ENCODE measurements at places on chromosomes 7 and 10.

DNA sequence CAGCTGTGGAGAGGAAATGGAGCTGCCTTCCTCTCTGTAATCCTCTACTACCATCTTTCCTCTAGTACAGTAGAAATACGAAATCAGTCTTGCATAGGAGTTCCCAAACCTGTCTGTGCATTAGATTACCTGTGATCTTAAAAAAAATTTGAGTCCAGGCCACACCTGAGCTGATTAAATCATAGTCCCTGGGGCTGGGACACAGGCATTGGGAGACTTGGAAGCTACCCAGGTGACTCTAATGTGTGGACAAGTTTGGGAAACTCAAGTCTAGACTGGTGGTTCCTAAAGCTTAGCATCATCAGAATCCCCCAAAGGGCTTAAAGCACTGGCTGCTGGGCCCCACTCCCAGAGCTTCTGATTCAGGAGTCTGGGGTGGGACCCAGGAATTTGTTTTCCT, 152.7 kb upstream of the GLI3 start:
- DNase-seq, result no peak

DNA sequence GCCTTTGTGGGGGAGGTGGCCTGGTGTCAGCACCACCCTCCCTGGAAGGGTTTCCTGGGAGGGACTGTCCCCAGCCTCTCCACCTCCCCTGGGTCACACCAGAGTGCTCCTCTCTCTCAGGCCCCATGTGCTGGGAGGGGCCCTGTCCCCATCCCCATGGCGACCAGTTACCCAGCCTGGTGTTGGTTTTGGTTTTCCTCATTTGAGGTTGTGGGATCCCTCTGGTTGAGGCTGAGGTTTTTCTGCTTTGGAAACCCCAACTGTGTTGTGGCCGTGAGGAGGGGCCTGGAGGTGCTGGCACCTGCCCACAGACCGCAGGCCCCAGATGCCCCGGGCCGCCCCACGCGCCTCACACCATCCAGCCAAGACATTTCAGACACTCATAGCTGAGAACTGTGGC, 106.3 kb downstream of the GRK5 start:
- no peak for DNase-seq

DNA sequence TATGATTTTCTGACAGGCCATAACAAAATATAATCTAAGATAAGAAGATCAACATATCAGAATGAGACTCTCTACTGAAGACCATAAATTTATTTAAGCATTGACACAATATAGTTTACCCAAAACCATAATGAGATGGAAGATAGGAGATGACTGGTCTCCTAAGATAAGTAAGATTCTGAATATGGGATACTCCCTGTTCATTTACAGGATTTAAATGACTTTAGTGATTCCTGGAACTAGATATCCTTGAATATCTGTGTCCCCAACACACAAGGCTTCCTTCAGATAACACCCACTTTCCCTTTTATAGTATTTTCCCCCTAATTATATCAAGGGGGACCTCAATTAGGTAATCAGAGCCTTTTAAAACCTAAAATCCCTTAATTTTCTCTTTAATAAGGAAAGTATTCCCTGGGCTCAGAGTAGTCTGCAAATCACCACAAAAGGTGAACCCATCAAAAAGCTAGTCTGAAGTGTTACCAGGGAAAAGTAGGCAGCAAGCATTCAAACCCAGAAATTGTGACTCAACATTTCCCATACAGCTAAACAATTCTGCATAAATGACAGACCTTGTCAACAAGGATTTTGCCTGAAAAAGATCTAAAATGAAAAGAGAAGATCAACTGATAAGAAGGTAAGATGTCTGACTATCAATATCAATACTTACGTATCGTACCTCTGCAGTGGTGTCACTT, 99.9 kb downstream of the CNOT4 start:
- DNase-seq, result no peak

DNA sequence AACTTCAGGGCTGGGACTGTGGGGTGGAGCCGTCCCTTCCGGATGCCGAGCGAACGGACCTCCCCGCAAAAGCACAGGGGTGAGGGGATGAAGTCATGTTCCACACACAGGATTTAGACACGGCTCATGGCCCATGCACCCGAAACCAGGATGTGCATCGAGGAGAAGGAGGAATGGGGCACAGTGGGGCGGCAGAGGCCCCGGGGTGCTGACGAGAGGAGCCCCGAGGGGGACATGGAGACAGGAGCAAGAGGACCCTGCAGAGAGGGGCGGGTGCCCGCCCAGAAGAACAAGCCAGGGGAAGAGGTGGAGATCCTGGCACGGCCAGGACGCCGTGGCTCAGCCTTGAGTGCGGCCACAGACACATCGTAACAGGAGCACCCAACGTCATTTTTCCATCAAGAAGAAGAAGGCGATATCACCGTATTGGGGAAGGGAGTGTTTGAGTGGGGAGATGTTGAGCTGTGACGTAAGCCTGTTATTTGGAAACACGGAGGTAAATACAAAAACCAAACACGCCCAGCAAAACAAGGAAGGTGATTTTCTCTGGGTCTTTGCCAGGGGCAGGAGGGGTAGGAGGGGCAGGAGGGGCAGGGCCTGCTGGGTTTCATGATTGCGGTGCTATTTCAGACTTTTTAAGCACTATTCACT, 25.3 kb upstream of the FOXL3 start:
- DNase-seq, result no peak

DNA sequence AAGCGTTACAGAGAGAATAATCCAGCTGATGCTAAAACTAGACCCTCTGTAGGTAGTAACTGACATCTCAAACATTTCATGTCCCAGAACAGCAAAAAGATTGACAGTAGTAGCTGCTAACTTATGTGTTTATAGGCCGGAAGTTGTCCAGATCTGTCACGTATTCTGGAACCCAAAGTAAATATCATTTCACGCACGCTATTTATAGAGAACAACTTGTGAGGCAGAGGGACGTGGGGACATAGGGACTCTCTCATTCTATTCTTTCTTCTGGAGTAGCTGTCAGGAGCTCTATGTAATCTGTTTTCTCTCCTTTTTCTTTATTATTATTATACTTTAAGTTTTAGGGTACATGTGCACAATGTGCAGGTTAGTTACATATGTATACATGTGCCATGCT, 22.3 kb downstream of the AGK start:
- no peak for DNase-seq

DNA sequence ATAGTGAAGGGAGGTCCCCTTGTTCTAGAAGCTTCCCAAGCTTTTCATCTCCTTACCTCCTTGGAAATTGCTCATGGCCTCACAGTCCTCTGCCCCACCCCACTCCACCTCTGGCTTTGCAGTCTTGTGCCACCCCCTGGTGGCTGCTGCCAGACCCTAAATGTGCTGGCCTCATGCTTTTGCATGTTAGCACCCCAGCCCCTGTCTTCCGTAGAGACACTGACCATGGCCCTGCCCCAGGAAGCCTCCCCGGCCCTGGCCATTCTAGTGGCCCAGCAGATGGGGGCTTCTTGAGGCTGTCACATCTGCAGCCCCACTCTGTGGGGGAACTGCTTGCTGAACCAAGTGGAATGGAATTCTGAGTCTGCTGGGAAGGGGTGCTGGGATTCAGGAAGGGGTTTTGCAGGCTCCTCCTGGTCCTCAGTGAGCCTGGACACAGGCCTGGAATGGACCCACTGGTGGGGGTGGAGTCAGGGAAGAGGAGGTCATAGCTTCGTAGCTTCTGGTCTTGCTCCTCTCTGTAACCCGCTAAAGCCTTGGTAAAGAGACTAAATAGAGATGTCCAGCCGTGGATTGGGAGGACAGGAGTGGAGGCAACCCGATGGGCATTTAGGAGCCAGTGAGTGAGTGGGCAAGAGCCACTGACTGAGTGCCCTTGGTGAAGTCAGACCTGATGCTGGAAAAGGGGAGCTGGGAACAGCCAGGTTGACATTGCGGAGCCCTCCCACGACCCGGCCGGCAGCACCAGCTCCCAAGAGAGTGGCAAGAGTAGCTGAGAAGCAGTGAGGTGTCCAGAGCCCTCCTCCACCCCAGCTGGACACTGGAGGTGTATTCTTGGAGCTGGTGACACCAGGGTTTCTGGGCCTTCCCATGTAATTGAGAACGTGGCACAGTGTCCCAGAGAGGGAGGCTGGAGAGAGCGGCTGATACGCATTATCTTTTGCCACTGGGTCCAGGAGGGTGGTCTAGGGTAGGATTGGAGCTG, 20.9 kb downstream of the RAMP3 start:
- DNase-seq, result no peak

- DNase-seq, result no peak
Observed at GRCh38 chr10:114095559-114096337, 52.1 kb downstream of the ADRB1 start.

DNA sequence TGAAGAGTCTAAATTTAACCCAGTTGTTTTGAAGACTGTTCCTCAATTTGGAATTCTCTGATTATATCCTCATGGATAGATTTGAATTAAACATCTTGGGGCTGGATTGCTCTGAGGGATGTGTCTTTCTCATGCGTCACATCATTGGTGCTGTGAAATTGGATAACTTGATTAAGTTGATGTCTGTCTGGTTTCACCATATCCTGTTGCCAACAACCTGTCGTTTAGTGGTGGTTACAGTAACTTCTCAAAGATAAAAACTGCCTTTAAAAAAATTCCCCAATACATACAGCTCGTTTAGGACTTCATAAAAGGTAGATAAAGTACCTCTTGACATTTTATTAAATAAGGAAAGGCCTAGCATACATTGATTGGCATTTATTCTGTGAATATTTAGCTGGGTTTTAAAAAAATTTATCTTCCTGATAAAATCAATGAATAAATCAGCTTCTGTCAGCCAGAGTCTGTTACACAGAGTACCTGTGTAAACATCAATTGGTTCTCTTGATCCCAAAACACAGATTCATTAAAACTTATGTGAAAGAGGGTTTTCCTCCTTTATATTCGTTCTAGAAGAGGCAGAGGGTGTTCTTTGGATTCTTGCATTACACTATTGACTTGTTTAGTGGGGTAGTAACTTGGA, 10.5 kb downstream of the CRCP start:
- no peak for DNase-seq

Data from HTR-8/SVneo (cell line).